ENCODE measurements at places on chromosomes 1 and 21. TPM values are rescaled to one million over a fixed set of nuclear protein-coding genes. Genes with fewer than 3 reads are reported as not detected.
A peak's percentile ranks its signal among the peaks of the same experiment; 100 is the strongest.

The AIRE gene
- polyA plus RNA-seq: 0.05 TPM

The C1orf216 gene
- polyA plus RNA-seq: 11.9 TPM

The ZNF683 gene
- not detected for polyA plus RNA-seq

The LCE3D gene
- polyA plus RNA-seq: not detected

The ALX3 gene
- polyA plus RNA-seq: not detected

The PRRX1 gene
- polyA plus RNA-seq: 174 TPM

The NEK2 gene
- 6.9 TPM for polyA plus RNA-seq

- no peak for DNase-seq
These were observed 2.1 kb downstream of the KIF26B start for GRCh38 chr1:245156736-245157505.

DNA sequence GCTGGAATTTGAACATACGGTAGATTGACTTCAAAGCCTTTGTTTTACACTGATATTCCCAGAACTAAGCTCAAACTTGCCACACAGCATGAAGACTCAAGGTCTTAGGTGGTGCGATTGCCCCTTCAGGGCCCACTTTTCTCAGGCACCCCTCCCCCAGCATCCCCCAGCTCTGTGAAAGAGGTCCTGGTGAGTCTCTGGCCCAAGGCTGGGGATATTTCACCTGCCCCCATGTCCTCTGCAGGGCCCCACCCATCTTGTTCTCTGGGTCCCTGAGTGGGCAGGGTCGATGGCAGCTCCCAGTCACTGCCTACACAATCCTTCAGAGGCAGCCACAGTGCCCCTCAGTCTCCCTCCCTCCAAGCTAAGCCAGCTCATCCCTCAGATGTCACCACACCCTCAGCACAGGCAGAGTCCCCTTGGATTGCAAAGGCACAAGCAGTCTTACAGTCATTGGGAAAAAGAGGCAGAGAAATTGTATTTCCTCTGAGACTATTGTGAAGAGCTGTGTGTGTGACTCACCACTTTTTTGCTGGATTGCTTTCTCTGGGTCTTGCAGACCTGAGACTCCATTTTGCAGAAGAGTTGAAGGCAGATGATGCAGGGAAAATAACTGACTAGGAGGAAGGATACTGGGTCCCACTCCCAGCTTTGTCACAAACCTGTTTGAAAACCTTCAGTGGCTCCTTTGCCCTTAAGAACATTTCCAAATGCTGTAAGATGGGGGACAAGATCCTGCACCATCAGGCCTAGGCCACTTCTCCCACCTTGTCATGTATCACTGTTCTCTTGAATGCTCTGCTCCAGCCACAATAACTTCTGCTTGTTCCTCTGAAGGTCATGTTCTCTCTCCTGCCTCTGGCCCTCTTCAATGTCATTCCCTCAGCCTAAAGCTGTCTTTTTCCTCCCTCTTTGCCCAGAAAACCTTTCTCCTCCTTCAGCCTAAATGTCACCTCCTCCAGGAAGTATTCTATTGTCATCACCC, 119.1 kb upstream of the GRIK3 start:
- no peak for DNase-seq

- DNase-seq: no peak
These were observed 114.8 kb upstream of the DPYD start for GRCh38 chr1:98035602-98036002.

- no peak for DNase-seq
These were observed 1388.1 kb downstream of the AMY1C start for GRCh38 chr1:105137543-105138457.

GRCh38 chr1:3633344-3634058, 8.7 kb downstream of the TPRG1L start:
- DNase-seq: no peak

- DNase-seq: peak; percentile 30
These were observed 34.1 kb downstream of the TP53BP2 start for GRCh38 chr1:223811634-223812101.

DNA sequence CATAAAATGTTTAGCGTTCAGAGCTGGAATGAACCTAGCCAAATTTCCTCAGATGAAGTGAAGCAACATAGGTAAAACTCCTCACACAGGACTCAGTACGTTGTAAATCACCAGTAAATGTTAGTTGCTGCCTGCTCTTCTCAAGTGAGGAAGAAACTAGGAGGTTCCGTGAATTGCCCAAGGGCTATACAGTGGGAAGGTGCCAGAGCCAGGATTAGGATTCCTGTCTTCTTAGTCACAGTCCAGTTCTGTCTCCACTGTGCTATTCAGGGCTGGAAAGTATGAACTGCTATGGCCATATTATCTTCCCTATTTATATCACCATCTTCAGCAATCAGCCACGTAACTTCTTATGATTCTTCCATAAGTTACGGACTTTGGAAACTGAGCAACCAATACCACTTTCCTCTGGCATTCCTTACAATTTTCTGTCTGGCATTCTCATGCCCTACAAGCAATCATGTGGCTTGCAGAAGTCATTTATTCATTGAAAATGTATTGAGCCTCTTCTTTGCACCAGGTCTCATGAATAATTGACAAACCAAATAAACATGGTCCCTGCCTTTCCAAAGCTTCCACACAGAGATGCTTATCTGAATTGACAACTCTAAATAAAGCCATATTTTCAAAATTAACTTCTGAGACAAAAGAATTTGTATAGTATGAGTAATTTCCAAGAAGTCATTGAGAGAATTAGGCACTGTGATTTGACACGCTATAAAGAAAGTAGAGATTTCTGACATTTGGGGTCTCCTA, 271.6 kb upstream of the SGIP1 start:
- no peak for DNase-seq

DNA sequence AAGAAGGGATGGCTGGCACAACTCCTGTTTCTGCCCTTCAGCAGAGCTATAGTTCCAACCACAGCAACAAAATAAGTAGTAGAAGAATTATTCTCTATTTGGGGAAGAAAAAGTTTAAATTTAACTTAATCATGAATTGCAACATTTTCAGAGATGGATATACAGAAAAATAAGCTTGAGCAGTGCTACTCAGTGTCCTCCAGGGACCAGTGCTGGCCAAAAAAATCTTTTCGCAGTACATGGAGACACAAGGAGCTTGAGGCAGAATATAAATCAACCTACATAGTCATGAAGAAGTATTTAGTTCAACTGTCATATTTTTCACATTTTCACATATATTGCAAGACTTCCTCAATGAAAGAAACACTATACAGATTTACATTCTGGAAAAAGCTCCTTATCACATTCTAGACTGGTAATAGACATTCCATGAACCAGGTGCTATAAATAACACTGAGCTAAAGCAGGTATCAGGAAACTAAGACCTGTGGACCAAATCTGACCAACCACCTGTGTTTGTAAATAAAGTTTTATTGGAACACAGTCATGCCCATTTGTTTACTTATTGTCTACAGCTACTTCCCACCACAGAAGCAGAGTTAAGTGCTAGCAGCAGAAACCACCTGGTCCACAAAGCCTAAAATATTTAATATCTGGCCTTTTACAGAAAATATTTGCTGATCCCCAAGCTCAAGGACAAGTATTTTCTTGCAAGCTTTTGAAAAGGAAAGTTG, 101.9 kb downstream of the RGS21 start:
- DNase-seq: peak; percentile 42

DNA sequence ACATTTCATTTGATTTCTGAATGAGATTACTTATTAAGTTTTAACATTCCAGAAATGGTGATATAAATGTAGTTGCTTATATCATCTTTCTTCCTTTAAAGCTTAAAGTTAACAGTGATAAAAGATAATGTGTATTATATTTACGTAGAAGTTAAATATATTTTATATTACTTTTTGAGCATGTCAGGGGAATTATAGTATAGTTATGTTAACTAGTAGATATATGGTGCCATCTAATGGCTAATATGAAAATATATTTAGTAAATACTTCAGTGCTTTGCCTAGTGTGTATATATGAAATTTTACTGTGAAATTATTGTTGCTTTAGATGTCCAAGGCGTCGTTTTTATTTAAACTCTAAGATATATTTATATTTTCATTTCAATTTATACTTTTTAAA, 51.5 kb downstream of the SYT14 start:
- DNase-seq: peak; percentile 6

- DNase-seq: no peak
These were observed 9.5 kb upstream of the DUSP10 start for GRCh38 chr1:221751226-221751887.

DNA sequence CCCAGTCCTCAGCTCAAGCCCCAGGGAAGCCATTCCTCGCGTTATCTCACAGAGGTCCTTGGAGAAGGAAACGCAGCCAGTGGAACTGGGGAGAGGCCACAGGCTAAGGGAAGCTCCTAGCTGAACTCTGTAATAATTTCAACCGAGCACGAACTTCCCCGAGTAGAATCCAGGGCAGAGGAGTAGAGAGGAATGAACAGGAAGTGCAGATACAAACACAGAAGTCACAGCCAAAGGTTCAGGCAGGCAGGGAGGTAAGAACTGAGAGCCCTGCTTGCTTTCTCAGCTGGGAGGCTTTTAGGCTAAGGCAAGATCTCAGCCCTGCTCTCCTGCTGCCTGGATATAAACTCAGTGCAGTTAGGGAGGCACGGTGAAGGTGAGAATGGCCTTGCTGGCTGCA, 23.7 kb downstream of the WARS2 start:
- DNase-seq: peak; percentile 16

Measured in muscle of back (tissue), 13 donors.